ENCODE measurements at places on chromosomes 13 and 19. TPM values are rescaled to one million over a fixed set of nuclear protein-coding genes. Genes with fewer than 3 reads are reported as not detected.

The CGB8 gene
- total RNA-seq, result not detected

The CYP2A6 gene
- not detected for total RNA-seq

The IGFL3 gene
- not detected for total RNA-seq

The ARHGAP33 gene
- total RNA-seq, result 15.4 TPM

The CEACAM16 gene
- total RNA-seq, result not detected

The MAMSTR gene
- total RNA-seq, result not detected

The RETN gene
- total RNA-seq, result not detected

The GRIK5 gene
- 24.8 TPM for total RNA-seq
